ENCODE measurements at places on chromosomes 1 and 21.

- DNase-seq: no peak
Measured at GRCh38 chr1:41919131-41919530, 409 bp upstream of the HIVEP3 start.

GRCh38 chr1:162631546-162632191 lies 595 bp upstream of the DDR2 start:
- DNase-seq: no peak

DNA sequence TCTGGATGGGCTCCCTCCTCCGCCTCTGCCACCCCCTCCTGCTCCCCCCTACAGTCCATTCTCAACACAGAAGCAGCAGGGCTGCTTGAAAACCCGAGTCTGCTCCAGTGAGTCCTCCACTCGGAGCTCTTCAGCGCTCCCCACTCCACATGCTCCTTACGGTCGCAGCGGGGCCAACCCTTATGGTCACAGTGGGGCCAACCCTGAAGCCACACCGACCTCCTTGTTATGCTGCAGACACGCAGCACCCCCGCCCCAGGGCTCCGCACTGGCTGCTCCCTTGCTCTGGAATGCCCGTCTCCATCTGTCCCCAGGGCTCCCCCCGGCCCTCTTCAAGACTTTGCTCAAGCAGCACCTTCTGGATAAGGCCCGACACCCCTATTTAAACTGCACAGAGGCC lies 22.6 kb downstream of the GPR157 start:
- no peak for DNase-seq

DNA sequence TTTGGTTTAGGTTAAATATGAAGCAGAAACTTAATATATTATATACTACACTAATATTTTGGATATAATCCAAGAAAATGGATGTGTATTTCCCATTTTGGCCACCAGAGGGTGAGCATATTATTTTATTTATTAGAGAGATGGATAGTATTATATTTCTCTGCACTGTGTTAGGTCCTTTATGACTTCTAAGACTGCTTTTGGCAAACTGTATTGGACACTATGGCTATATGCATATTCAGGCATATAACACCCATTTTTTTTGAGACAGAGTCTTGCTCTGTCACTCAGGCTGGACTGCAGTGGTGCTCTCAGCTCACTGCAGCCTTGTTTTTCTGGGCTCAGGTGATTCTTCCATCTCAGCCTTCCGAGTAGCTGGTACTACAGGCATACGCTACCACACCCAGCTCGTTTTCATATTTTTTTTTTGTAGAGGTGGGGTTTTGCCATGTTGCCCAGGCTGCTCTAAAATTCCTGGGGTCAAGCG lies 17.8 kb upstream of the PGM1 start:
- DNase-seq: peak; percentile 57

GRCh38 chr1:167599957-167600581 lies 30.0 kb upstream of the RCSD1 start:
- peak; percentile 65 for DNase-seq

DNA sequence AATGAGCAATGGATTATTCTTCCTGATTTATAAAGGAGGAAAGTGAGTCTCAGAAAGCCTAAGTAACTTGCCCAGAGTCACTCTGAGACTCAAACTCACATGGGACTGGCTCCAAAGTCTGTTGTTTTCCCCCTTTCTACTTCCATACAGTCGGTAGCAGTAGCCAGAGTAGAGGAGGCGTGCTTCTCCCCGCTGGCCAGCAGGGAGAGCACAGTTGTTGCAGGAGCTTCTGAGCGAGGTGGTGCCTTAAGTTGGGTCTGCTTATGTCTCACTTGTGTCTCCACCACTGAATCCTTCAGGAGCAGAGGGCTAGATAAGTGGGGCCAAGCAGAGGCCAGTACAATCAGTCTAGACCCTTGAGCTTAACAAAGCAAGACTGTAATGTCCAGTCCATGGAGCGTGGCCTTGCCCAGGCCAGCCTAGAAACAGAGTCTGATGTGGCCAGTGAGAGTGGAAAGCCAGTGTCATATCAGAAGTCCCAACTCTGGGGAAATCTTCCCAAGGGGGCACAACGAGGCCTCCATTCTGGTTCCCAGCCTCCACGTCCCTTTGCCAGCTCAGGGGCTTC lies 181.9 kb downstream of the ZSCAN20 start:
- no peak for DNase-seq

DNA sequence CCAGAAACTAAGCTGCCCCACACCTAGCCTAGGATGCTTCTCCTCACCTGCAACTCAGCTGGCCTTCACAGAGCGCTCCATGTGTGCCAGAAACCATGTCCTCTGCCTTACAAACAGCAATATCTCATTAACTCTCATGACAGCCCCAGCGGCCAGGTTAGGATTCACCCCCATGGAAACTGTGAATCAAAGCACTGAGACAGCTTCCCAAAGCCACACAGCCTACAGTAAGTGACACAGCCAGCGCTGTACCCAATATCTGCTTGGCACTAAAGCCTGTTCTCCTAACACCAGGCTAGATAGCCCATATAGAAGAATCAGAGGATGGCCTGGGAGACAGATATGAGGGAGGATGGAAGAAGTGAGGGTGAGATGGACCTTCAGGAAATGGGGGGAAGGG lies 13.5 kb downstream of the KCNN3 start:
- DNase-seq: no peak

DNA sequence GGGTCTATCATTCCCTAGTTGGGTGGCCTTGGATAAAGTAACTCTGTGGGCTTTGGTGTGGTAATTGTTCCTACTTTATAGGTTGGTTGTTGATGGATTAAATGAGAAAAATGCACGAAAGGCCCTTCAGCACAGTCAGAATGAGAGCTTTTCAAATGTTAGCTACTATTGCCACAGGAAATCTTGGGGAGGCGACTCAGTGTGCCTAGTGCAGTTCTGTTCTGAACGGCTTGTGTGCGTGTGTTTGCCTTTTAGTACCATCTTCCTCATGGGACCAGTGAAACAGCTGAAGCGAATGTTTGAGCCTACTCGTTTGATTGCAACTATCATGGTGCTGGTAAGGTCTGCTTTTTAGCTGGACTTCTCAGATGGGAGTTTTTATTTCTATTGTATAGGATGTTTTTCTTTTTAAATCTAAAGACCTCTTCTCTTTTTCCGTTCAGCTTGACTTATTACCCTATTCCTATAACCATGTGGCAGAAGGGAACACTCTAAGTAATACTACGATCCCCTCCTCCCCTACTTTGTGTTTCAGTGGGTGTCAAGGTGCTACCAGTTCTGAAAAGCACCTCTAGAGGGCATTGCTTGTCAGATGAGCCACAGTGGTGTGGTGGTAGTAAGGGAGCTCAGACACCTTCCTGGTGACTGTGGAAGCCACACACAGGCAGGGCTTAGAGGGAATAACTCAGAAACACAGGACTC lies 9.2 kb downstream of the SFT2D2 start:
- DNase-seq: peak; percentile 54

DNA sequence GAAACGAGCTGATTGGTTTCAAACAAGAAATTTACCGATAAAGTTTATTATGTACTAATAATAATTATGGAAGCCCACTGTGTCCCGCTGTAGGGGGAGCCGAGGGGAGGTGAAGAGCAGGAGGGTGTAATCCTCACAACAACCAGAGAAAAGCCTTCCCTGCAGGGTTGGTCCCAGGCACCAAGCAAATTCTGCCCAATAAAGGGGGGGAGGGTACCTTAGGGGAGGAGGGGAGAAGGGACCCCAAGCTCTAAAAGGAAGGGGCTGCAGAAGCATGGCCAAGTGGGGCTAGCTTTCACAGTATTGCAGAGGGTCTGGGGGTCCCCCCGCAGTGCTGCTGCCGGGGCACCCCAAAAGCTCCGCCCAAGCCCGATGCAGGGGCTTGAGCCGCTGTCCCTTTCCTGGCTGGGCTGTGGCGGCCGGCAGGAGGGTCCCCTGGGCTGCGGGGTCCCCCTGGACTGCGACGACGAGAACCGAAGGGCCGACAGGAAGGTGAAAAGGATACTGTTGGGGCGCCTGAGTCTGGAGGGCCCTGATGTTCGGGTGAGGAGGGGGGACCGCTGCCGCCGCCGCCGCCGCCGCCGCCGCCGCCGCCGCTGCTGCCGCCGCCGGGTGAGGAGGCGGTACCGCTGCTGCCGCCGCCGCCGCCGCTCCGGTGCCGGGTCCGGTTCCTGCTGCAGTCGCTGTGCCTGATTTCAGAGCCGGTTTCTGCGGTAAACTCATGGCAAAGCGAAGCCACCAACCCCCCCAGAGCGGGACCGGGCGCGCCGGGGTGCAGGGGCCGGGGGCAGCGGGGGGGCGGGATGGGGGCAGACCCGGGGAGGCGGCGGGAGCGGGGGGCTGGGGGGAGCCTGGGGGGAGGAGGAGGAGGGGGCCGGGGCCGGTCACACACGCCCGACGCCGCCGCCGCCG lies 771 bp downstream of the EIF4G3 start:
- DNase-seq: peak; percentile 37

- DNase-seq: no peak
Measured at GRCh38 chr1:43058545-43059360, 100.1 kb upstream of the SLC2A1 start.

- DNase-seq: no peak
Measured at GRCh38 chr1:177235350-177235749, 64.6 kb downstream of the BRINP2 start.

GRCh38 chr1:3657578-3658230 lies 5.4 kb downstream of the TP73 start:
- no peak for DNase-seq

- DNase-seq: no peak
Measured at GRCh38 chr1:212587888-212588510, 20.6 kb upstream of the ATF3 start.

GRCh38 chr1:164640686-164641352 lies 81.8 kb downstream of the PBX1 start:
- no peak for DNase-seq

DNA sequence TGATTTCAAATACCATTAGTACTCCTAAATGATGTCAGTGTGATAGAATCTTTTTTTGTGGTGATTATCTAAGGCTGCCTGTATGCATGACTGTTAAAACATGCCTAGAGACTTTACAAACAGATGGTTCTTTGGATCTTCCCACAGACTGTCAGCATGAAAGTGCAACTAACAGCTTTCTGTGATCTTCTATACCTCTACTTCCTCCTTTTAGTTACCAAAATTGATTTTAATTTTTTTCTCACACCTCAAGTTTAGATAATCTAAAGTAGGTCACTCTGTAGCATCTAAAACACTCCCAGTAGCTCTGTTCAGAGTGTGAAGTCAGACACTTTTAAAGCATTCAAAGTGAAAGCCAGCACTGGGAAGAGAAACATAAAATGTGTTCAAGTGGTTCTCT lies 534.5 kb downstream of the PTPRC start:
- DNase-seq: peak; percentile 53

- DNase-seq: no peak
Measured at GRCh38 chr1:240705579-240705978, 93.6 kb upstream of the GREM2 start.

DNA sequence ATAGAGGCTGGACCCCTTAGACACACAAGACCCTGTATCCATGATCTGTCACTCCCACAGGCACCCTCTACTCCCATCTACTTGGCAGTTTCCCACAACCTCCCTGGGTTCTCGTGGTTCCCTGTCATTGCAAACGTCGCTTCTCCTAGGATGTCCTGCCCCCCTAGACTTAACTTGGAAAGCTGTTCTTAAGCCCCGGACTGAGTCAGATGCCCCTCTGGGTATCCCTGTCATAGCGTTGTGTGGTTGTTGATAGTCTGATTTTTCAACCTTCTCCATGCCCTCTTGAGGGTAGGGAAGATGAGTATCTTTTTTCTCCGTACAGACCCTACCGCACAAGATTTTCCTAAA lies 11.8 kb downstream of the RCC1 start:
- no peak for DNase-seq

- DNase-seq: no peak
Measured at GRCh38 chr1:203148127-203148526, 20.6 kb downstream of the ADORA1 start.

GRCh38 chr1:119808491-119808890 lies 2.8 kb downstream of the REG4 start:
- no peak for DNase-seq

- DNase-seq: peak; percentile 28
Measured at GRCh38 chr1:85027242-85027983, 20.9 kb downstream of the MCOLN3 start.

DNA sequence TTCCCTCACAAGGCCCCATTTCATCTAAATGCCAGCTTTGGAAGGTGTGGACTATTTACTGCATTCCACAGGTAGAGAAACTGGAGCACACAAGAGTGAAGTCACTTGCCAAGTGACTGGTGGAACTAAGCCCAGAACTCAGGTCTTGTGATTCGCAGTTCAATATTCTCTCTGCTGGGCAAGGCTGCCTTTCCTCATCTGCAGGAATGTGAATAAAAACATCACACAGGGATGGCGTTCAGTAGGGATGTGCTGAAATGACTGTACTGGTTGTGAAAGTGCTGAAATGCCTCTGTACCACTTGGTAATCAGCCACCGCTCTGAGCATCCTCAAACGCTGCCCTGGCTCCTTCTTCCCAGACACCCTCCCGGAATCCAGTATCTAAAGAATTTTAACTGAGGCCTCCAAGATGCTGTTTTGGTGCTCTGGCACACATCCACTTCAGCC lies 145.6 kb downstream of the HIVEP3 start:
- DNase-seq: no peak

- peak; percentile 47 for DNase-seq
Measured at GRCh38 chr1:201792534-201793305, 36.2 kb upstream of the IPO9 start.

DNA sequence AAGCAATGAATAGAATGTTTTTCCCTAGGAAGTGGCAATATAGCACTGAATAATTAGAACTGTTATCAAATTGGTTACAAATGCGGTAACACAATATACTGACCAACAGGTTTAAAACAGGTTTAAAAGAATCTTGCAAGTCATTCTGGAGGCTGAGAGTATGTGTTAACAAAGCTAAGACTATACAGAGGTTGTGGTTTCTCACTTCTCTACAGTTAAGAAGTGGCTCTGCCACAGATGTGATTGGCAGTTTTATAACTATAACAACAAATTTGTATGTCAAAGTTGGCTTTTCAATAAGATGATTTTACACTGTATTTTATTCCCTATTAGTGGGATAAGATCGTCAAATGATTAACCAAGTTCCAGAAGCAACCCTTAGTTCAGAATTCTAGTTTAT lies 7.1 kb downstream of the ANGEL2 start:
- no peak for DNase-seq

- peak; percentile 10 for DNase-seq
Measured at GRCh38 chr1:202861420-202862132, 27.4 kb downstream of the RABIF start.

DNA sequence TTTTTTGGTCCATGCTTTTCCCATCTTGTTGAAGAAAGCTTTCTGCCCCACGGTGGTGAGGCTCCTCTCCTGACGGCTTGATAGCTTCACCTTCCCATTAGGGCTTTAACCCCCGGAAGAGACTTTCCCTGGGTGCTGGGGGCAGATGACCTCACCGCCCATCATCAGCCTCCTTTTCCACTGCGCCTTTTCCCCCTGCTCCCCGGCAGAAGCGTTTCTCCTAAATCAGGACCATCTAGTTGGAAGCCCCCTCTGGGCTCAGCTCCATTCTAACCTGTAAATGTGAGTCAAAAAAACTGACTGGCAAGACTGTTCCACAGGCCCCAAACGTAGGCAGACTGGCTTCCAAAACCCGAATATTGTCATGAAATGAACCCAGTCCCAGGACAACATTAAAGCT lies 6.7 kb downstream of the POFUT2 start:
- DNase-seq: no peak

GRCh38 chr1:77061162-77061561 lies 158.1 kb downstream of the PIGK start:
- DNase-seq: no peak

Measured in CD4-positive, alpha-beta T cell treated with Interleukin-15 for 4 hours (primary cell).